Stimulated activated CD4-positive, alpha-beta T cell treated with anti-CD3 and anti-CD28 coated beads, Interleukin-2, amount 100 ng/mL, for 24 hours (primary cell): ENCODE measurements at places on chromosomes 4 and X.

- no peak for DNase-seq
Measured at GRCh38 chr4:38400946-38401345, 263.1 kb upstream of the KLF3 start.

DNA sequence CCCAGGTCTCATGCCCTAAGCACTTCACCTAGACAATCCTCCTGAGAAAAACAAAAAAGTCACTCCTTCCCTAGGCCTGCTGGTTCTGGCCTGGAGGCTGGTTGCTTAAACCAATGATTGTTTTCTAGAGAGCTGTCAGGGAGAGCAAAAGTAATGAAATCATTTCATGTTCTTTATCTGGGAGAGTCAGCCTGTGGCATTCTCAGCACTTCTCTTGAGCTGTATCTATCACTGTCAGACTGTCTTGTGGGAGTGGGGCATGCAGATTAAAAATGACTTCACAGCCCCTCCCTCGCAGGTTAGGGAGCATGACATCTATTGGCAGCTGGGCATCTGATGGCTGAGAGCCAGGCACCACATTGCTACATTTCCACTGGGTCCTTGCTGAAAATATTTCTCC, 20.4 kb upstream of the TMEM154 start:
- DNase-seq, result no peak

GRCh38 chr4:104649631-104650030, 154.9 kb upstream of the CXXC4 start:
- no peak for DNase-seq

DNA sequence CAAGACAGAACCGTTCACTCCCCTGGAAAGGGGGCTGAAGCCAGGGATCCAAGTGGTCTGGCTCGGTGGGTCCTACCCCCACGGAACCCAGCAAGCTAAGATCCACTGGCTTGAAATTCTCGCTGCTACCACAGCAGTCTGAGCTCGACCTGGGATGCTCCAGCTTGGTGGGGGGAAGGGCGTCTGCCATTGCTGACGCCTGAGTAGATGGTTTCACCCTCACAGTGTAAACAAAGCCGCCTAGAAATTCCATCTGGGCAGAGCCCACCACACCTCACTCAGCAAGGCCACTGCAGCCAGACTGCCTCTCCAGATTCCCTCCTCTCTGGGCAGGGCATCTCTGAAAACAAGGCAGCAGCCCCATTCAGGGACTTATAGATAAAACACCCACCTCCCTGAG, 13.4 kb upstream of the PBDC1 start:
- DNase-seq, result no peak

DNA sequence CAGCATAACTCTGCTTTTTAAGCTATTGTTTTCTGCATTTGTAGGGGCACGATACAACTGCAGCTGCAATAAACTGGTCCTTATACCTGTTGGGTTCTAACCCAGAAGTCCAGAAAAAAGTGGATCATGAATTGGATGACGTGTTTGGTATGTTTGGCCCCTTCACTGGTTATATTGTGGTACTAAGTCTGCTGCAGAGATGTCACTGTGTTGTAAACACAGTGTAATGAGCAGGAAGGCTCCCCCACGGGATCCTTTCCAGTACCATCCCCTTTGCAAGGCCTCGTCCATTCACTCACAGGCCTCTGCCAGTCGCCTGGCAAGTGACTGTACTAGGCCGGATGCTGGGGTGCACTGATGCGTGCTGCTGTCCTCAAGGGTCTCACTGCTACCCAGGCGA, 13.8 kb downstream of the CYP4V2 start:
- no peak for DNase-seq

GRCh38 chr4:149972407-149972806, 105.8 kb upstream of the DCLK2 start:
- DNase-seq, result no peak

DNA sequence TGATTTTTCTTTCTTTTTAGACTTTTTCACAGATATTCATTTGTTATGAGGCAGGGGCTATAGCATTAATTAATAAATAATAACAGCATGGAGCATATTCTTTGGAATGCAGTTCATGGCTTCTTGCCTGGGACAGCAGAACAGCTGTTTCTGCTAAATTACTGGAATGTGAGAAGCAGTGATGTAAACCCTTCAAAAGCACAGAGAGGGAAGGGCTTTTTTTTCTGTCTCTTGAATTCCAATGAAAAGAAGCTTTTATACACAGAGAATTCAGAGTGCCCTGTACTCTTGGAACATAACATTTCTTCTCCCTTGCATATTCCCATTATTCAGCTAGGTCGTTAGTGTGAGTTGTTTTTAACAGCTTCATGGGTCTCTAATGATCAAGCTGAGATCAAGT, 28.5 kb upstream of the ANK2 start:
- DNase-seq, result no peak
